ENCODE measurements at places on chromosomes 2 and 18. TPM values are rescaled to one million over a fixed set of nuclear protein-coding genes. Genes with fewer than 3 reads are reported as not detected.

The SPR gene
- not detected for total RNA-seq

The KYNU gene
- total RNA-seq = 0.27 TPM

The FZD7 gene
- total RNA-seq = 1.2 TPM

The BCL2 gene
- 3.0 TPM for total RNA-seq

The TUBA4A gene
- total RNA-seq = 186 TPM

The SCTR gene
- not detected for total RNA-seq

The FANCL gene
- total RNA-seq = 33.9 TPM

The ASPRV1 gene
- 1.3 TPM for total RNA-seq

The FECH gene
- total RNA-seq = 5.0 TPM

Data from OCI-LY7 (cell line).